Activated naive CD4-positive, alpha-beta T cell treated with anti-CD3 and anti-CD28 coated beads, Interleukin-2, amount 50 U/mL, for 16 hours (primary cell): ENCODE measurements at places on chromosomes 1 and 21.

DNA sequence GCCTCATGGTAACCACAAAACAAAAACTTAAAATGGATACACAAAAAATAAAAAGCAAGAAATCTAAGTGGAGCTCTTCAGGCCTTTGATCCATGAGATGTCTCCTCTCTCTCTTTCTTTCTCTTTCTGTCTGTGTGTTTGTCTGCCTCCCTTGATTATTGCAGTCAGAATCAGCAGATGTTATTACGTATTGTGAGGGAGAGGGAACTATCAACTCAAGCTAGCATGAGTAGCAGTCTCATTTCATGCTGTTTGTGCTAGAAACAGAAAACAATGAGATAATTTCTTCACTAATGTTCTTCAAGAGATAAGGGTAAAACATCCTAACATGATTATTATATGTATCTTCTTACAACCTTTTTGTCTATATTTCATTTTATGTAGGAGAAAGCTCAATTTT is 103.7 kb upstream of the PDC start:
- DNase-seq: no peak

DNA sequence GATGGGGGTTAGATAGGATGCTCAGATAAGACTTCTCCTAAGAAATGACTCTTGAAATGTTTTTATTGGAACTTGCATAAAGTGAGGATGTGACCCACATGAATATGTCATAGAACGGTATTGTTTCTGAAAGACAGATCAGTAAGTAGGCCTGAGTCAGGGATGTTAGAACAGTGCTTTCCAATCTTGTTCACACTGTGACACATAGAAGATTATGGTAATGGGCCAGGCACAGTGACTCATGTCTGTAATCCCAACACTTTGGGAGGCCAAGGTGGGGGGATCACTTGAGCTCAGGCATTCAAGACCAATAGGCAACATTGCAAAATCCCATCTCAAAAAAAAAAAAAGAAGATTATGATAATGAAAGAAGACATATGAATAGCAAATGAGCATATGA is 32.9 kb downstream of the FMO4 start:
- DNase-seq: no peak

DNA sequence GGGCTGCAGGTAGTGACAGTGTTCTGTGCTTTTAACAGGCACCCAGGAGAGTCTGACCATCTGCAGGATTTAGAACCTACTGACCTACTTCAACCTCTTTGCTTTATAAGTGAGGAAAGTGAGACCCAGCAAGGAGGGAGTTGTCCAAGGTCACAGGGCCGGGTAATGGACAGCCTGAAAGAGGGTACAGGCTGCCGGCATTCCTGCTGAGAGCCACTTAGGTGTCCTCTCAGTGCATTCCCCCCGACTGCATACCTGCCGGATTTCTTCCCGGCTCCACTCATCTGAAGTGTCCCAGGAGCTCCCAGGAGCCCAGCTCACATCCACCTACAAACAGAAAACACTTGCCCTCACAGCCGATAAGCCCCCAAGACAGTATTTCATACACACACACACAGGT is 13.9 kb downstream of the PHLDA3 start:
- DNase-seq: no peak

DNA sequence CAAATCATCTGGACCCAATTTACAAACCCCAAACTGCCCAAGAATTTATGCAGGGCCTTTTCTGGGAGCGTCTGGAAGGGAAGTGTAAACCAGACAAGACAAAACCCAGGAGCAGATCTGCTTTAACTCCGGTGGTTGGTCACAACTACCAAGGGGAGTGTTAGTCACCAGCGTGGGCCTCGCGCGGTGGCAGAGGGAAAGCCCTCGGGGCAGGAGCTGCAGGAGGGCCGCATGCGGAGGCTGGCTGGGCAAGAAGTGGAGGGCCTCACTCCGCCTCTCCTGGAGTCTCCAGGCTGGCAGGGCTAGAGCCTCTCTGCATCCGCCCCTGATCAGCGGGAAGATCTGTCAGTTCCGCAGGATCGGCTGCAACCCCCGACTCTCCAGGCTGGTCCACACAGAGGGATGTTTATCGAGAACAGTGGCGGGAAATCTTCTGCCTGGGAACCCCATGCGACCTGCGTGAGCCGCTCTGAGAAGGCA is 2.0 kb downstream of the COL24A1 start:
- no peak for DNase-seq

DNA sequence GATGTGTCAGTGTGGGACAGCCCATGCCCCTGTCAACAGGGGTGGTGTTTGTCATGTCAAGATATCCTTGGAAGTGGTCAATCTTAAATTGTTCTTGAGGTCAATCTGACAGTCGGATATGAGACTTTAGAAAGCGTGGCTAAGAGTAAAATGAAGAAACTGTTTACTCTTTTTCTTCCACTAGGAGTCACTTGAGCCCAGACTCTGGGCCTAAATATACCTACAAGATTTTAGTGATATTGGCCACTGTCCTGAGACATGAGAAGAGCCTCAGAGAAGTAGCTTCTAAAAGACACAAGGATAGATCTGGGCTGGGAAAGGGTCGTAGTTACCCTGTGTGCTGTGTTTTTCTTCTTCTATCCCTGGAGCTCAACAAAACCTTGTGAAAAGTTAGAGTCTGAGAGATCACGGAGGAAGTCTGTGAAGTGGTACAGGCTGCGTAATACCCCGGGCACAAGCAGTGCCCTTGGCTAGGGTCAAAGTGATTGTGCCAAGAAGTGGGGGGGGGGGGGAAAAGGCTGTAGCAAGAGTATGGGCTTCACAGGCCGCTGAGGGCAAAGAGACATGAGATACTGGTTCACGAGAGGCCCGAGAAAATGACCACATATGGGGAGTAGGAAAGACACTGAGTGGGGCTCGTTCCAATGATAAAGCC is 355.2 kb upstream of the GREM2 start:
- DNase-seq: no peak

- DNase-seq: peak; percentile 37
These were observed 28.3 kb downstream of the SLC30A7 start for GRCh38 chr1:100924212-100924611.

- DNase-seq: no peak
These were observed 11.6 kb downstream of the LMNA start for GRCh38 chr1:156126043-156126629.

GRCh38 chr1:86733340-86733739 is 29.0 kb downstream of the SH3GLB1 start:
- DNase-seq: no peak

- no peak for DNase-seq
These were observed 38.1 kb upstream of the POU3F1 start for GRCh38 chr1:38084700-38085099.

DNA sequence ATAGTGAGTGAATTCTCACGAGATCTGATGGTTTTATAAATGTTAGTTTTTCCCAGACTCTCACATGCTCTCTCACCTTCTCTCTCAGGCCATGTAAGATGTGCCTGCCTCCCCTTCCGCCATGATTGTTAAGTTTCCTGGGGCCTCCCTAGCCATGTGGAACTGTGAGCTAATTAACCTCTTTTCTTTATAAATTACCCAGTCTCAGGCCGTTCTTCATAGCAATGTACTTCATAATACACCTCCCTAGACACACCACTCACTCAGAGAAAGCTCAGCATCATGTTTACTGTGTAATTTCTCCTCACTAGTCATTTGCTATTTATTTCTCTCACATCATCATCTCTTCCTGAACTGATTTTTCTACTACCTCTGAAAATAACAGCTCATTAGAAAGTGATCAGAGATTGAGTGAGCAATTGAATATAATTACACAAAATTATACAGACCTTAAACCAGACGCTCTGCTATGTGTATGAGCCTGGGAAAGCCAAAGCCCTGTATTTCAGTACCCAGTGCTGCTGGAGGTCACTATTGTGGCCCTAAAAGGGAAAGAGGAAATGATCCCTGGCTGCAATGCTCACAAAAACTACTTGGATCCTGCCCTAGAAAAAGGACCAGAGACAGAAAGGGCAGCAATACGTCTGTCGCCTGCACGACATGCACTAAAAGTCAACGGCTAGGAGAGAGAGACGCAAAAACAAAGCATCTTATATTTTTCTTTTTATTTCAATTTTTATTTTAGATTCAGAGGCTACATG is 284.5 kb downstream of the DSCAM start:
- DNase-seq: no peak

- DNase-seq: no peak
These were observed 6.4 kb downstream of the ZC3H12A start for GRCh38 chr1:37480581-37481288.

DNA sequence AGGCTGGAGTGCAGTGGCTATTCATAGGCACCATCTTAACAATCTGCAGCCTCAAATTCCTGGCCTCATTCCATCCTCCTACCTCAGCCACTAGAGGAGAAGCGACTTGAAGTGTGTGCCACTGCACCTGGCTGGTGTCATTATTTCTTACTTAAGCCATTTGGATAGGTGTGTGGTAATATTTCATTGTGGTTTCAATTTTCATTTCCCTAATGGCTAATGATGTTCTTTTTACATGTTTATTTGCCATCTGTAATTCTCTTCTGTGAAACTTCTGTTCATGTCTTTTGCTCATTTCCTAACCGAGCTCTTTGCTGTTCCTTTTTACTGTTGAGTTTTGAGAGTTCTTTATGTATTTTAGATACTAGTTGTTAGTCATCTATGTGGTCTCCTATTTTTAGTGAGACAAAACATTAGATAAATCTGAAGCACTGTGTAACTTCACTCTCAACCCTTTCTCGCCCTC is 66.8 kb downstream of the SLC27A3 start:
- DNase-seq: no peak

DNA sequence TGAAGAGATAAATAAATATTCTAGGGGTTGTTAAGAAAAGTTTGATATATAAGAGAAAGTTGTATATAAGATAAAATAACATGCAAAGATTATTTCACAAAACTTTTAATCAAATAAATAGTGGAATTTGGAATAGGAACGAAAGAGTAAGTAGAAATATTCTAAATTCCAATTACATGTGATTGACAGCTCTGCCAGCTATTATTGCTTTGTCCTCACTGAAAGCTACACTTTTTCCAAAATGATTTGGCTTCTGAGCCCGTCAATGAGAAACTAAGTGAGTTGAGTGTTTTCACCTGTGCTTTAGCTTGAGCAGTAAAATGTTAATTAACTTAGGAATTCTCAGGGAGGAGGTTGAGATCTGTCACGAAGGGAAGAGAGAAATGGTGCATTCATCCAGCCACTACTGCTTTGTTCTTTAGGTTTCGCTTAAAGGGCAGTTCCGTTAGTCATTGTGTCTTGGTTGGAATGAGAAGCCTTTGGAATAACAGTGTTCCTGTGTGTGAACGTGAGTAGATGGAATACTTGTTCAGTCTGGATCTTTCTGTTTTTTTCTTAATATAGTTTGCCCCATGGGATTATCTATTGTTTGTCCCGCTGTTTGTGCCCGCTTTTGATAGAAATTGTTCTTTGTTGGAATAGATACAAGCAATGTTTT is 63.3 kb upstream of the CR1L start:
- DNase-seq: no peak

DNA sequence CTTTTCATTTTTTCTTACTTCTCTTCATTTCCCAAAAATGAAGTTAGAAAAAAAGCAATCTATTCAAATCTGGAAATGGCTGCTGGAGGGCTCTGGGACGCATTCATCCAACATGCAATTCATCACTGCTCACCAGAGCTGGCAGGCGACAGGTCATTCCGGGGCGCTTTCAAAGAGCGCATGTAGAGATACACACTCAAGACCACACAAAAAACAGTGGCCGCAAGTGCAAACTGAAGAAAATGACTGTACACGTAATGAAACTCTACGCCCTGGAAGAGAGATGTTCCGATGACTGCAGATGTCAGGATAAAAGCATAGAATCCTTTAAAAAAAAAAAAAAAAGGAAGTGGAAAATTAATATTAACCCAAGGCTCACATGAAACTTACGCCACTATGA is 15.5 kb downstream of the LBR start:
- DNase-seq: no peak
